Right renal pelvis (tissue), 4 donors: ENCODE measurements at places on chromosomes 13 and 19. TPM values are rescaled to one million over a fixed set of nuclear protein-coding genes. Genes with fewer than 3 reads are reported as not detected.

DNA sequence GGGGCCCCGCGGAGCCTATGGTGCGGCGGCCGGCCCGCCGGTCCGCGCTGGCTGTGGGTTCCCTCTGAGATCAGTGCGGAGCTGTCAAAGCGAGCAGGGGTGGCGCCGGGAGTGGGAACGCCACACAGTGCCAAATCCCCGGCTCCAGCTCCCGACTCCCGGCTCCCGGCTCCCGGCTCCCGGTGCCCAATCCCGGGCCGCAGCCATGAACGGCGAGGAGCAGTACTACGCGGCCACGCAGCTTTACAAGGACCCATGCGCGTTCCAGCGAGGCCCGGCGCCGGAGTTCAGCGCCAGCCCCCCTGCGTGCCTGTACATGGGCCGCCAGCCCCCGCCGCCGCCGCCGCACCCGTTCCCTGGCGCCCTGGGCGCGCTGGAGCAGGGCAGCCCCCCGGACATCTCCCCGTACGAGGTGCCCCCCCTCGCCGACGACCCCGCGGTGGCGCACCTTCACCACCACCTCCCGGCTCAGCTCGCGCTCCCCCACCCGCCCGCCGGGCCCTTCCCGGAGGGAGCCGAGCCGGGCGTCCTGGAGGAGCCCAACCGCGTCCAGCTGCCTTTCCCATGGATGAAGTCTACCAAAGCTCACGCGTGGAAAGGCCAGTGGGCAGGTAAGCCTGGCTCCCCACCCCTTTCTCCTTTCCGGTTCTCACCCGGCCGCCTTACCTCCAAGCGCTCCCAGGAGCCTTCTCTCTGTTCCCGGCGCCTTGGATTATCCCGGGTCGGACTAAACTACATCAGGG is at the start of gene PDX1:
Gene PDX1 (plus strand): TSS at position 67 of the 743 bp plus-strand sequence. CDS start 139 bp downstream, at position 206.
- no peak for DNase-seq

DNA sequence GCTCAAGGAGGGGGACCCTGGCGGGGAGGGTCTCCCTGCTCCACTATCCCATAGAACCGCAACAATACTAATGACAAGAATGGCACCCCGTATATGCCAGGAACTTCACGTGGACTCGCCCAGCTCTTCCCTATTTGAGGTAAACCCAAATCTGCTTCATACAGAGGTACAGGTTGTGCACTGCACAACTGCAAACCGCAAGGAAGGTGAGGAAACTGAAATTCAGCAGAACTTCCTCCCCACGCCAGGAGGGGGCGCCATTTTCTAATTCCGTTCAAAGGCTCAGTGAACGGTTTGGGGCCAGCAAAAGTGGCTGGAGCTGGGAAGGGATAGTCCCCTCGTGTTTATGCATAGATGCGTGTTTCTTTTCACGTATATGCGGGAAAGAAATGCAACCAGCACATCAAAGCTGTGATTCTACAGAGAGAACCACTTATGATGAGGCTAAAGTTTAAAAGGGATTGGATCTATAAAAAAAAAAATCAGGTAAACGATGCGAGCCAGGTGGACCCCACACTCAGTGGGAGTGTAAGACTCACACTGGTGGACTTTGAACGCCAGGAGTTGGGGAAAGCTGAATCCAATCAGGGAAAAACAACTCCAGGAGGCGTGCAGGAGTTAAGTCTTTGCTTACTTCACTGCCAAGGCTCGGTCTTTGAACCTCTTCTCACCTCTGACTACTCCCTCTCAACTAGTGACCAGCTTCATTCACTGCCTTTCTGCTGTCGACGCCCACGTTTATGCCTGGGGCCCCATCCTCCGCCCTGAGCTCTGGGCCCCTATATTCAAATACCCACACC is 20.3 kb downstream of the C19orf81 start:
- DNase-seq: no peak

Gene PSG7
- not detected for polyA plus RNA-seq

- DNase-seq: no peak
Observed at GRCh38 chr19:42279902-42280814, 11.1 kb downstream of the CIC start.

- no peak for DNase-seq
Observed at GRCh38 chr13:57437587-57437986, 194.0 kb upstream of the PCDH17 start.

GRCh38 chr13:40556453-40556852 is 110.0 kb downstream of the FOXO1 start:
- DNase-seq: no peak

- no peak for DNase-seq
Observed at GRCh38 chr13:99740251-99740979, 231.2 kb downstream of the ZIC5 start.

- peak; percentile 47 for DNase-seq
Observed at GRCh38 chr13:78121459-78122348, 203.1 kb upstream of the EDNRB start.

- no peak for DNase-seq
Observed at GRCh38 chr13:111043575-111043982, 71.5 kb upstream of the ARHGEF7 start.
